Right lobe of liver (tissue), 6 donors: ENCODE measurements at places on chromosomes 3 and 15.

- DNase-seq = no peak
These were observed 23.3 kb downstream of the LARP6 start for GRCh38 chr15:70830615-70831014.

DNA sequence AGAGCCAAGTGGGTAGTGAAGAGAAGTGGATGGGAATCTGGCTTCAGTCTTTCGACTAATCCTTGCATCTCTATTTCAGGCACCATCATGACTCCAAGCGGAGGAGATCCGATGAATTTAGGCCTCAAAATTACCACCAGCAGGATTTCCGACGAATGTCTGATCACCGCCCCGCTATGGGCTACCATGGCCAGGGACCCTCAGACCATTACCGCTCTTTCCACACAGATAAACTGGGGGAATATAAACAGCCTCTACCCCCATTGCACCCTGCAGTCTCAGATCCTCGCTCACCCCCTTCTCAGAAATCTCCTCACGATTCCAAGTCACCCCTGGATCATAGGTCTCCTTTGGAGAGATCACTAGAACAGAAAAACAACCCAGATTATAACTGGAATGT lies 64.7 kb downstream of the RGMA start:
- no peak for DNase-seq

GRCh38 chr3:47266709-47267489 lies 15.7 kb downstream of the KIF9 start:
- DNase-seq = peak; percentile 56

DNA sequence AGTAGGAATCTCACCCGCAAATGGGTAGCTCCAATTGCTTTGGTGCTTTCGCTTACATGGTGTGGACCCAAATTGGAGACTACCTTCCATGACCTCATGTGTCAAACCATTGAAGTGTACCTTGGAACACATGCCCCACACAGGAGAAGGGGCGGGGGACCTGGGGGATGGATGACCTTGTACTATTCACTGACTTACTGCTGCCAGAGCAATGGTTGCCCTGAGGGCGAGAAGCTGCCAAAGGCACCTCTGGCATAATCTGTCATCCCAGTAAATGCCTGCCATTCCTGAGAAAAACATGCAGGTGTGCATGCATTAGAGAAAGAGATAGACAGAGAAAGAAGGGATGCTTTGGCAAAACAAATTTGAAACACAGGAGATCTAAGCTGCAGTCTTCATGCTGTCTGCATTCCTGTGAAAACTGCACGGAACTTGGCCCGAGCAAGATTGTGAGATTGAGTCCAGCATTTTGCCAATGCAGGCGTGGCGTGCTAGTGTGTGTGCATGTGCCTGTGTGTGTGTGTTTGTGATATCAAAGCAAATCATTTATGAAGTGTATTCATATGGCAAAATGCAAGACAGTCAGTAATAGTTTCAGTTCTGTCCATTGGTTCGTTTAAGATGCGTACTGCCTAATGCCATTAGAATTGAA lies 219.5 kb upstream of the MDFIC2 start:
- DNase-seq = no peak

DNA sequence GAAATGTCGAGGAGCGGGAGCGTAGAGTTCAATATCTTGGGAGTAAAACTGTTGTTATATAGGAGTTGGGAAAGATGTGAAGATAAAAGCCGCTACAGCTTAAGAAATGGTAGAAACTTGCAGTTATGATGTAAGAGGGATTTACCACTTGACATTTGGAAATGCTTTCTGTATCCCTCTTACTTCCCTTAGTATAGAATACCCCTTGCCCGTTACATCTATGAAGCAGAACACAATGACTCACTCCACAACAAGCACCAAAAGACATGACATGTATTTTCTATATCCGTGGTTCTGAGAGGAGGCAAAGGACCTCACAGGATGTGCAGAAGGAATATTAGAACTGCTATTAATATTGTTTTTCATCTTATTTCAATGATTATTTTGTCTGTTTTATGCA lies 254.2 kb upstream of the NR2F2 start:
- no peak for DNase-seq

- DNase-seq = no peak
These were observed 89.9 kb upstream of the RORA start for GRCh38 chr15:61318802-61319525.

DNA sequence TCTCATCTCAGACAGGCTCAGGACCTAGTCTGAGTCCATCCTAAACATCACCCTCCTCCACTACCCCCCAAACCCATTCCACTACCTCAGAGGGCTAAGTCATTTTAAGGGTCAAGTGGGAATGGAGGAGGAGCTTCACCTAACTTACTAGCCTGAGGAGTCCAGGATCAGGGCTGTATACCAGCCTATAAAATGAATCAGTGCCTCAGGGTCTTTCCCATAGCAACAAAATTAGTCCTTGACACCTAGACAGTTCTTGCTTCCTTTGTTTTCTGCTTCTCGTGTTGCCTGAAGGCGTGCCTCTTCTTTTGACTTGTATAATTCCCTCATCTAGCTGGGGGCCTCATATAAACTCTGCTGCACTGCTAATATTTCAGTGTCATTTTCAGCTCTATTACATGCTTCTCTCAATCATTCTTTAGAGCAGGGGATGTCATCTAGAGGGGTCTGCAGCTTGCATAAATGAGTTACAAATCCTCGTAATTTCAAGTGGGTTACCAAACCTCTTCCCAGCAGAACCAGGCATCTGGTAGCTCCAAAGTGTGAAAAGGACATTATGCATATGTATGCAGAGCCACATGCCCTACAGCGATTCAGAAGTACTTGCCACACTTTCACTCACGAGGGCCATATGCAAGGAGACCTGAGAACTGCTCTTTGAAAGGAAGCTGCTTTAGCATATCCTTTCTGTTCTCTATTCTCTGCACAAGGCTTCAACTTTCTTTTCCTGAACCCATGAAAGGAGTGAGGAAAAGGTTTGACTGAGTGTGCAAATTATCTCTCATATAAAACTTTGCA lies 311.7 kb upstream of the SEMA6D start:
- DNase-seq = no peak

DNA sequence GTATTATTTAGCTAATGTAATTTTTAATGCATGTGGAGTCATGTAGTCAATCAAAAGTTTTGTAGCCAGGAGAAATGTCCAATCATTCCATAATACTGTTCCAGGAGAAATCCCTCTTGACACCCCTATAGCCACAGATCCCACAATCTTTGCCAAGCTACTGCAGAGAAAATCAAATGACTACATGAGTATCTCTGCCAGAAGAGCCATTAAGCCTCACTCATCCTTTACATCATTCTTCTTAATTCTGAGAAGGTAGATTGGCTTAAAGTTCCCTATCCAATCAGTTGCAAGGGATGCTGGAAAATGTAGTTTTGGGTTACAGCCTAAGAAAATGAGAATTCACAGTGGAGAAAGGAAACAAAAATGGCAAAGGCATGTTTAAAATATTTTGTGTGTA lies 502.1 kb downstream of the ZBBX start:
- DNase-seq = no peak

DNA sequence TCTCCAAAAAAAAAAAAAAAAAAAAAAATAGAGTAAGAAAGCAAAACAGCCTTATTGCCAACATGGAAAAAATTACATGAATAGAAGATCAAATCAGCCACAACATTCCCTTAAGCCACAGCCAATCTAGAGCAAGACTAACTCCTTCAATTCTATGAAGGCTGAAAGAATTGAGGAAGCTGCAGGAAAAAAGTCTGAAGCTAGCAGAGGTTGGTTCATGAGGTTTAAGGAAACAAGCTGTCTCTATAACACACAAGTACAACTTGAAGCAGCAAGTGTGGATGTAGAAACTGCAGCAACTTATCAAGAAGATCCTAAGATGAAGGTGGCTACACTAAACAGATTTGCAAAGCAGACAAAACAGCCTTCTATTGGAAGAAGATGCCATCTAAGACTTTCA lies 9.3 kb downstream of the PARL start:
- DNase-seq = no peak

GRCh38 chr3:138326866-138327595 lies 2.6 kb downstream of the NME9 start:
- no peak for DNase-seq

- peak; percentile 69 for DNase-seq
These were observed 2.6 kb downstream of the LIMD1 start for GRCh38 chr3:45597171-45597570.

DNA sequence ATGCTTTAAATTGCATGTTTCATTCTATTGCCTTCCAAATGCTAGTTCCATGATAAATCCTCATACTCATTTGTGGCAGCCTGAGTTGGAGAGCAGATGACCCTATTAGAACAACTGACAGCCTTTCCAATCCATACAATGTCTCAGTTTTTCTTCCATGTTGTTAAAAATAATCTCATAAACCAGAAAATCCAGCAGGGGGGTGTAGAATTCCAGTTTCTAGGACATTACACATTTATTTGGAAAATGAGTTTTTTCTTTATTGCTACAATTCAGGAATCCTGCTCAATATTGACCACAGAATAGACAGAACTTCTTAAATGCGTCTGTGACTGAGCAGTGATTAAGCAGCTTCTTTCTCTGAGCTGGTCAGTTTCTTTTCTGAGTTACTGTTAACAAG lies 174.2 kb upstream of the ATP10A start:
- no peak for DNase-seq

GRCh38 chr3:109532257-109533216 lies 195.2 kb upstream of the DPPA4 start:
- no peak for DNase-seq

DNA sequence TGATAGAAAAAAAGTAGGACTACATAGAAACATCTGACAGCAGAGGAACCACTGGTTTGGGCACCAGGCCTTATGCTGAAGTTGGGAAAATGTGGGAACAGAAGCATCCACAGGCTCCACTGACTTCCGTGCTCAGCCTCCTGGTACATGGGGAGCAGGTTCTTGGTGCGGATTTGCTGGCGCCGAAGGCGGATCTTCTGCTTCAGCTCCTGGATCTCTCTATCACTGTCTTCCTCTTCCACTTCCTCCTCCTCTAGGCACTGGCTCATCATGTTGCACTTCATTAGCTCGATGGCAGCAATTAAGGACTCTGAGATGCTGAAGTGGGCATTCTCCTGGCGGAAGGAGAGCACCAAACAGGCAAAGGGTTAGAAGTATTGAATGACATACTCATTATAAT lies 42.5 kb downstream of the RUBCN start:
- no peak for DNase-seq

DNA sequence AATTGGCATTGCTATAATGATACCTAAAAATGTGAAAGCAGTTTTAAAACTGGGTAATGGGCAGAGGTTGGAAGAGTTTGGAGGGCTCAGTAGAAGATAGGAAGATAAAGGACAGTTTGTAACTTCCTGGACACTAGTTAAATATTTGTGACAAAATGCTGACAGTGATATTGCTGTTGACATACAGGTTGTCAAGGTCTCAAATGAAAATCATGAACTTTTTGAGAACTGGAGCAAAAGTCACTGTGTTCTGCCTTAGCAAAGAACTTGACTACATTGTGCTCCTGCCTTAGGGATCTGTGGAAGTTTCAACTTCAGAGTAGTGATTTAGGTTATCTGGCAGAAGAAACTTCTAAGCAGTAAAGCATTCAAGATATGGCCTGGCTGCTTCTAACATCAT lies 113.7 kb upstream of the CD96 start:
- DNase-seq = no peak

GRCh38 chr3:51637941-51638471 lies 33.0 kb upstream of the TEX264 start:
- peak; percentile 31 for DNase-seq

DNA sequence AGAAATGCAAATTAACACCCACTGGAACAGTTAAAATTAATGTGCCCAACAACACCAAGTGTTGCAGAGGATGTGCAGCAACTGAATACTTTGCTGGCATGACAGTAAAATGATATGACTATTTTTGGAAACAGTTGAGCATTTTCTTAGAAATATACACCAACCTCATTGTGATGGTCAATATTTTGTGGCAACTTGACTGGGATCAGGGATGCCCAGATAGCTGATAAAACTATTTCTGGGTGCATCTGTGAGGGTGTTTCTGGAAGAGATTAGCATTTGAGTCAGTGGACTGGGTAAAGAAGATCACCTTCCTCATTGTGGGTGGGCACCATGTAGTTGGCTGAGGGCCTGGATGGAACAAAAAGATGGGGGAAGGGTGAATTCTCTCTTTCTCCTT lies 57.9 kb downstream of the RPLP1 start:
- DNase-seq = no peak

DNA sequence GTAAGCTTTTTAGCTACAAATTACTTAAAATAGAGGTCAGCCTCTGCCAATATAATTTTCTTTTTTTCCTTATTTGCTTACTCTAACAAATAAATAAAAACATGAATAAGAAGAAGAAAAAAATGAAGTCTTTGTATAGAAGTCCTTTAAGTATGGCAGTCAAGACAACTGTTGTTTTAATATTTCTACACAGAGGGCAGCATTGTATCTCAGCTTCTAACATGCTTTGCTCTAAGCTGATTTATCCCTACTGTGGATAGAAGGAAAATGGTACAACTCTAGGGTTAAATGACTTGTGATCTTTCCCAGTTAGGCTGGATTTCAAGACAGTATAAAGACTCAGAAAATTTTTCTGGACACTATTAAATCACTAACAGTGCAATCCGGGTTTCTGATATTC lies 104.3 kb upstream of the MEIS2 start:
- no peak for DNase-seq

DNA sequence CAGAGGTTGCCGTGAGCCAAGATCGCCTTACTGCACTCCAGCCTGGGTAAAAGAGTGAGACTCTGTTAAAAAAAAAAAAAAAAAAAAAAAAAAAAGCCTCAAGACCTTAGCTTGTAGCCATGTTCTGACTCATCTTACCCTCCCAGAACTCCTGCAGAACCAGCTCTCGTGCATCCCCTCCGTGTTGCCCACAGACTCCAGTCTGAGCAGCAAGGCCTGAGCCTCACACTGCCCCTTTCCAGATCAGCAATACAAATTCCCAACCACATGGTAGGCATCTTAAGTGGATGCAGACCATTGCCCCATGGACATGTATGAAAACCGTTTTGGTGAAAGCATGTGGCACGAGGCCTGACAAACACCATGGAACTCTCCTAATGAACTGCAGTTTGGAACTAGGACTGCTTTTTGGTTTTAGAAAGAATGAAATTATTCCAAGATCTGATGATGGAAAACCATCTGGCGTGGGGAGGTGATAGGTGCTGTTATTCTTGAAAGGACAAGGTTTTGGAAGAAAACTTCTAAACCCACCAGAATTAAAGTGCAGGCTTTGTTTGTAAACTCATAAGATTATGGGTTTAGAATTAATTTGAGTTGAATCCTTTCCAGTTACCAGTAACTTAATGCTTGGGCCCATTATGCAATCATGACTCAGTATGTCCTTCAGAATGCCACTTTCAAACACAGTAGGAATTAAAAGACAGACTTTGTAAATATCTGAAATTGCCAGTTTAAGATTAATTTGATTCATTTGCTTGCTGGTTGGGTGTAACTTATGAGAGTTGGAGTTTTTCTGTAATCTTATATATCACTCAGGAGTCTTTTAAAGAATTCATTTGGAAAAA lies 163.7 kb upstream of the LRTM1 start:
- DNase-seq = no peak

GRCh38 chr3:9915254-9916141 lies 1.4 kb upstream of the IL17RC start:
- DNase-seq = peak; percentile 82
